ENCODE measurements at places on chromosomes 12 and 14. TPM values are rescaled to one million over a fixed set of nuclear protein-coding genes. Genes with fewer than 3 reads are reported as not detected.

Gene CREBL2
- 22.5 TPM for total RNA-seq

GRCh38 chr12:23096321-23096720 lies 471.4 kb downstream of the ETNK1 start:
- peaks cover 24% of the 10 kb centered on the region for H3K4me1 ChIP-seq
- H3K36me3 ChIP-seq: no peaks in the 10 kb centered on the region
- H3K27ac ChIP-seq: no peak overlapping the region
- no peak for DNase-seq

Gene CLEC6A
- not detected for total RNA-seq

Gene SLC2A14
- not detected for total RNA-seq

- no peak overlapping the region for H3K27ac ChIP-seq
- H3K4me3 ChIP-seq: no peak overlapping the region
- H3K27me3 ChIP-seq: no peaks in the 10 kb centered on the region
- peaks cover 14% of the 10 kb centered on the region for H3K4me1 ChIP-seq
- H3K36me3 ChIP-seq: no peaks in the 10 kb centered on the region
- no peak for DNase-seq
Measured at GRCh38 chr12:52027085-52027843, 20.5 kb downstream of the TAMALIN start.

DNA sequence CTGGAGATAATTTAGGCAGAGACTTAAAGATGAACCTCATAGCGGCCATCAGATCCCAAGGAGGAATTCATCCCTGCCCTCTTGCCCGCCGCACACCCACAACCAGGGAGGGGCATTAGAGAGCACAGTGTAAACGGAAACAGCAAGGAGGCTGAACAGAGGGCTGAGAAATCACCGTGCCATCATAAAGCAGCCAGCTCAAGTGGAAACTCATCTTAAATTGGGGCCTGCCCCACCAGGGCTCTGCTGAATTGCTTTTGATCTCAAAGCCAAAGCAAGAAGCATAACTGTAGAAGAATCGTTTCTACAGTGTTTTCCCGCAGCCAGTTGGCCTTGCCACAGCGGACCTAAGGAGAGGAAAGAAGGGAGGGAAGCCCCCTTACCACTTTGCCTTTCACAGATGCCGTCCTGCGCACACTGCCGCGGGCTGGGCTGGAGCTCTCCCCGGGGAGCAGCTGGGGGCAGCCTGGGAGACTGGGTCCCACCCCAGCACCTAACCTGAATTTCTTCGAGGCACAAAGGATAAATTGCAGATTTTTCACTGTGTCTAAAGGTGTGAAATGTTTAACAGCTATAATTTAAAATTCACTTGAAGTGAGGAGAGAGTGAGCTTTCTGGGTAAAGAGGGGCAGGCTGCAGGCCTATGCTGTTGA lies 51.8 kb upstream of the MMP17 start:
- no peak overlapping the region for H3K27ac ChIP-seq
- H3K4me1 ChIP-seq: no peaks in the 10 kb centered on the region
- no peaks in the 10 kb centered on the region for H3K27me3 ChIP-seq
- peaks cover 84% of the 10 kb centered on the region for H3K36me3 ChIP-seq

Gene PYM1
- 50.5 TPM for total RNA-seq

All from MCF 10A (cell line).